Fibroblast of upper back skin (primary cell): ENCODE measurements at places on chromosomes 3 and 15.

GRCh38 chr3:39095778-39096177, 11.6 kb downstream of the GORASP1 start:
- no peak for DNase-seq

DNA sequence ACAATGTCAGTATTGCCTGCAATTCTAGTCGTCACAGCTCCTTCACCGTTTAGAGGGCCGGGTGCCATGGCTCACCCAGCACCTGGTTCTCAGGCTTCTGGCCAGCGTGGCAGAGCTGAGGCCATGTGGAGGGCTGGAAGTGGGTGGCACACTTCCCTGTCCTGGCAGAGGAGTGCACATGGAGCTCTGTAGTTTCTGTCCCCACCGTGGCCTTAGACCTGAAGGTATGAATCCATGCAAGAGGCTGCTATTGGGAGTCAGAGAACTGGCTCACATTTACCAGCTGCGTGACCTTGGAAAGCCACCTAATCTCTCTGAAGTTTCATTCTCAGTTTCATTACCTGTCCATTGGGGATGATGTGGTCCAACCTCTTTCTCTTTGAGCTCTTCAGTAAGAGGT, 22.2 kb downstream of the EPHB1 start:
- DNase-seq: no peak

DNA sequence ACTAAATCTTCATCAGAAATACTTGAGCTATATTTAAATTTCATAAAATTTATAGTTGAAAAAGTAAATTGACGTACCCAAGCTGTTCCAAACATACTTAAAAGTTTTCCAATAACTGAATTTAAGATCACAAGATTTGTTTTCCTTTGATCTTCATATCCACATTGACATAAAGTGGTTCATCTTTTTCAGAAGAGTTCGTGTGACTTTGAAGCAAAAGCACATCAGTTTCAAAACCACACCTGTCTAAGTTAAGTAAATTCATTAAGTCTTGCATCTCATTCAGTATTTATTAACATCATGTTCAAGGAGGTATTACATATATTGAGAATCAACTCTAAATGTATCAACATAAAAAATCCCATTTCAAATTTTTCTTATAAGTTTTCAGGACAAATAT, 79.5 kb downstream of the BFSP2 start:
- no peak for DNase-seq

GRCh38 chr3:102483556-102483955, 48.7 kb downstream of the ZPLD1 start:
- no peak for DNase-seq

DNA sequence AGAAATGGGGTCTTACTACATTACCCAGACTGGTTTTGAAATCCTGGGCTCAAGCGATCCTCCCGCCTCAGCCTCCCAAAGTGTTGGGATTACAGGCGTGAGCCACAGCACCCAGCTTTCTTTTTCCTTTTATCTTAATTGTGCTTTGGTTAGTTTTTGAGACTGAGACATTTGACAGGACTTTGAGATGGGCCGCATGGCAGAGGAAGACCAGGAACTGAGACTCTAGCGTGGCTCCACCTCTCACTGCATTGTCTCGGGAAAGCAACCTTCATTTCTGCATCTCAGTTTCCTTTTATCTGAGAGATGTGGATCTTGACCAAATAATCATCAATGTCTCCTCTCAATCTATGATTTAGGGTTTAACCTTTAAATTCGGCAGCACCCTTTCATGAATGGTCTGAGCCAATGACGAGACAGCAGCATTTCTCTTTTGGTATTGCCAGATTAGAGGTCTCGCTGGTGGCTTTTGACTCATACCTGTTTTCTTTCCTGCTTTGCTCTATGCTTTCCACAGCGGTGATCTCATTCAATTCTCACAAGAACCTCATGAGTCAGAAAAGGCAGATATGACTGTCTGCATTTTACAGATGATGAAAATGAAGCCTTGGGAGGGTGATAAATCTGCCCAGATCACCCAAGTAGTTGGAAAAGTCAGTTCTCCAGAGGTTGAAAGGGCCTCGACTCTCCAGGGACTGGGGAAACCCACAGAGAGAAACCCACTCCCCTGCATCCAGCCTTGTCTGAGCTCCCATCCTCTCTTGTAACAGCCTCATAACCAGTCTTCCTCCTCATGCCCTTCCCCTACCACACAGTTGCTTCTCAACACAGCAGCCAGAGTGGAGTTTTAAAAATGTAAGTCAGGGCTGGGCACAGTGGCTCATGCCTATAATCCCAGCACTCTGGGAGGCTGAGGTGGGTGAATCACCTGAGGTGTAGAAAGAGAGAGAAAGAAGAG, 84.8 kb upstream of the FOXB1 start:
- peak; percentile 83 for DNase-seq

GRCh38 chr3:127162947-127163645, 29.8 kb upstream of the PRR23E start:
- no peak for DNase-seq

DNA sequence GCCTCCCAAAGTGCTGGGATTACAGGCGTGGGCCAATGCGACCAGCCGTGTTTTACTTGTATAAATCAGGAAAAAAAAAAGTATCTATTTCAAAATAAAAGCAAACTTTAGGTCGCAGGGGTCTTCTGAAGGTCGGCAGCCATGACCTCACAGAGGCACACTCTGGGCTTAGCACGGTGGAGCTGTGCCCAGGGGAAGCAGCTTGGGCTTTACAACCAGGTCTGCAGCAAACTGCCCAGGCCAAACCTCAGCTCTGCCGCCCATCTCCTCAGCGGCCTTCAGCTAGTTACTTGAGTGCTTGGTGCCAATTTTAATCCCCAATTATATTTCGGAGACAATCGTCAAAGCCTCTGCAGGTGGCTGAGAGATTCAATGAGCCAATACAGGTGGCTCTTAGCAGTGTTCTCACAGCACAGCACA, 30.1 kb downstream of the ZDHHC19 start:
- DNase-seq: no peak

- DNase-seq: no peak
Observed at GRCh38 chr3:12541625-12542024, 3.7 kb downstream of the MKRN2OS start.

DNA sequence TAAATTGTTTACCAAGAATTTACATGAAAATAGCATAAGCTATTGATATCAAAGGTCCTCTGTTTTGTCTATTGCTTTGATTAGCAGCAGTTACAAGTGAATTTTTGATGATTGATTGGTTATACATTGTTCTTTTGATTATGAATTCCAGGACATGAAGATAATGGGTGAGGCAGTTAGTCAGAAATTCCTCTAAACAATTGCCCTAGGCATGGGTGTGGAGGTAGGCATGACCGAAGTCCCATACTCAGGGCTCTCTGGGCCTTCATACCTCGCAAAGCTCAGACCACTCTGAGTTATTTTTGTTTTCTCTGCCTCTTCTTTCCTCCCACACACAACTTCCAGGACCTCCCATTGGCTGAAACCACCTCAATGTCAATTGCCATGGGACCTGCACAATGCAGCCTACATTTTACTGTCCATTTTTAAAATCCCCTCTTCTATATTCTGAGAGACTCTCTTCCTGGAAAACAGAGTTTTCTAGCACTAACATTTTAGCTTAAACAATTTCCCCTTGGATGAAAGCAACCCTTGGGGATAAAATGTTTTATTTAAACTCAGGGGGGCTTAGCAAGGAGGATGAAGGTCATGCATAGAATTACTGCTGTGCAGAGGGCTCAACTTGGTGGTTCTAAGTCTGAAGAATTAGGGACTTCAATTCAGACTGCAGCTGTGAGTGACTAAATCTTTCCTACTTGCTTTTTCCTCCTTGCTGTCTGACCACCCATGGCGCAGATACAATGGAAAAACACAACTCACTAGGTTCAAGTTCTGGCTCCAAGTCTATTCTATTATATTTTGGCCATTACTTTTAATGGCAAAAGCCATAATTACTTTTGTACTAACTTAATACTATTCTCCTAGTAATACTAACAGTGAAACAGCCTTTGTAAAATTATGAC, 594.8 kb downstream of the NTRK3 start:
- DNase-seq: no peak

DNA sequence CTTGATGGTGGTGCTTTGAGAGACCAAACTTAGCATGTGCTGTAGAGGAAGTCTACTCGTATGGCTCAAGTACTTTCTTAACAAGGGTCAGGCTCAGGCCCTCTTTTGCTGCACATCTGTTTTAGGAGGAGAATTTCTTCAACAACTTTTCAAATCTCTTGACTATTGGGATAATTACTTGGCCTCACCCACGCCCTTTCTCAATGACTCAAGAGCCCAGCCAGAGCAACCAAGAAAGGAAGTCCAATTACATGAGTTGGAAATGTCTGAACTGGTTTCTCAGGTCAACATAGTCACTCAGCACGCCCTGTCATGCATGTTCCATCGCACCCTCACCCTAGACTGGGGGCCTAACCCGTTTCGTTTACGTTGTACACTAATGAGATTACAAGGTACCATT, 44.8 kb upstream of the UMPS start:
- DNase-seq: no peak

DNA sequence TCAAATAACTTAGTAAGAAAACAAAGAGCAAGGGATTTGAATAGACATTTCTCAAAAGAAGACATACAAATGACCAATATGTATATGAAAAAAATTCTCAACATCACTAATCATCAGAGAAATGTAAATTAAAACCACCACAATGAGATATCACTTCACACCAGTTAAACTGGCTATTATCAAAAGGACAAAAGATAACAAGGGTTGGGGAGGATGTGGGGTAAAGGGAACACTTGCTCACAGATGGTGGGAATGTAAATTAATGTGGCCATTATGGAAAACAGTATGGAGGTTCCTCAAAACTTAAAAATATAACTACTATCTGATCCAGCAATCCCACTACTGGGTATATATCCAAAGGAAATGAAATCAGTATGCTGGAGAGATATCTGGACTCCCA, 46.0 kb upstream of the RYK start:
- no peak for DNase-seq

- DNase-seq: peak; percentile 44
Observed at GRCh38 chr3:30873671-30874070, 20.8 kb downstream of the GADL1 start.

- DNase-seq: no peak
Observed at GRCh38 chr3:170739410-170739809, 130.6 kb downstream of the RPL22L1 start.

- DNase-seq: no peak
Observed at GRCh38 chr15:74616996-74617395, 1.4 kb downstream of the CLK3 start.

- DNase-seq: no peak
Observed at GRCh38 chr3:69646287-69647067, 92.8 kb upstream of the MITF start.

- DNase-seq: no peak
Observed at GRCh38 chr3:39445927-39446326, 21.6 kb upstream of the MOBP start.

DNA sequence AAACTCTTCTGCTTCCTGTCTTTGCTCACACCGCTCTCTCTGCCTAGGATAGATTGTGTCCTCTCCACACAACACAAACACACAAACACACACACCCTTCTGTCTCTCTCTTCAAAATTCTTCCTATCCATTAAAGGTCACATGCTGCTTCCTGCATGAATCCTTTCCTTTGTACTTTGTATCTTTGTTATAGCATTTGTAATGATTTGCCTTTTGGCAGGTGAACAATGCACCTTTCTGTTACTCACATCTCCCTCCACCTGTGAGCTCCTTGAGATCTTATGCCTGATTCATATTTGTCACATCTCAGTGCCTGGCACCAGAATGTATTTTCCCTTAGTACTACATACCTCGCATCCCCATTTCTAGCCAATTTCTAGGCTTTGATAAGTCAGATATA, 251.4 kb upstream of the UMPS start:
- no peak for DNase-seq

DNA sequence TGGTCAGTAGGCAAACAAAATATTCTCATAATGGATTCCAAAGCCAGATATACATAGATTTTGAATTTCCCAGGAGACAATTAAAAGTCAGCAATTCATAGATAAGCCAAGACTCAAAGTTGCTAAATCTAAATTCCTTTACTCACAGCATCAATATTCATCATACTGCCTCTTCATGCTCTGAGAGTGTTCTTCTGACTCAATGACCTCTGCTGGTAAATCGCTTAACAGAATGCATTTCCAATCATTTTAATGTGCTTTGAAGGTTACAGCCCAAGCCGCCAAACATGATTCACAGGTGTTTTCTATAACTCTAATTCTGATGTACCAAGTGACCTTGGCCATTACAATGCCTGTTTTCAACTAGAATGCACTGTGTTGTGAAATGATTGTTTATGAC, 24.2 kb upstream of the SLC4A7 start:
- DNase-seq: no peak

DNA sequence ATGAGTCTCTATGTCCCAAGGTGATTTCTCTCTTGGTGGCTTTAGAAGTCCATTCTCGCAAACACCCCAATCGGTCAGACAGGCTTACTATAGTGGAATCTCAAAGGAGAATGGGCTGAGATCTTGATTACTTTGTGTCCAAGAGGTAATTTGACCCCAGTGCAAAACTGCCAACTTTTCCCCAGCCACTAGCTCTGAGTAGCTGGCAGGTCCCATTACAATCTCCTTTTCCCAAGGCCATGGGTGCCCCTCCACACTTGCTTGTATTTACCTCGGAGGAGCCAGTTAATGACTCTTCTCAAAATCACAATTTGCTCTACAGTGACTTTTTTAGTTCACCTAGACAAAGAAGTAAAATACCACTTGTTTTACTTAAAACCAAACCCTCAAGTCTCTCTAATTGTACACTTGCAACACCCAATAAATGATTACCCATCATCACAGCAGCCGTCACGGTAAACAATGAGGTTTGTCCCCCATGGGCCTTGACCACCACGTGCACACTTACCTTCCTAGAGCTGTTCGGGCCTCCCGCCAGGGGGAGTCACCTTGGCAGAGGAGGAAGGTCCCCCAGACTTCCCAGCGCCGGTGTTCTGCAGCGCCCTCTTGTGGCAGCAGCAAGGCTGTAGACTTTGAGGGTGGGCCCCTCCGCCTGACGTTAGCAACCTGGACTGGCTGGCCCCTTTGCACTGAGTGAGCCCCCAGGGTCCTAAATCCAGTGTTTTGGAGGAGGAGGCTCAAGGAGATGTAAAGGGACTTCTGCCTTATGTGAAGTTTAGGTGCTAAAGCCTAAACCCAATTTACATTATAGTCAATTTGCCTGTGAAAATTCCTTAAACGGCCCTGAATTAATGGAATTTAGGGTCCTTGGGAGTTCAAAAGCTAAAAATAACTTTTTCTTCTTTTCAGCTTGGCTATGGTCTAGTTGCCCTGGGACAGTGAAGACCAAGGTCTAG, 18.7 kb upstream of the HDAC11 start:
- no peak for DNase-seq

DNA sequence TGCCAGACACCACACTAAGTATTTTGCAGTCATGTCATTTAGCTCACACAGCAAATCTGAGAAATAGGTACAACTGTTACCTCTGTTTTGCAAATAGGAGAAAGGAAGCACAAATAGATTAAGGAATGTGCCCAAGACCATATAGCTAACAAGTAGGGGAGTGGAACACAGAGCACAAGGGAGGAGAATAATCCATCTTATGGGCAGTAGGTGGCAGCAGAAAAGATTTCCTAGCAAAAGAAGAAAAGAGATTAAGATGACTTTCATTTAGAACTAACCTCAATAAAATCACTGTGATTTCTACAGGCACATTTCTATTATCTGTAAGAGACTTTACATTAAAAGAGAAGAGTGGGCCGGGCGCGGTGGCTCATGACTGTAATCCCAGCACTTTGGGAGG, 49.1 kb downstream of the NR1I2 start:
- no peak for DNase-seq
